ENCODE measurements at places on chromosomes 11 and 22.

DNA sequence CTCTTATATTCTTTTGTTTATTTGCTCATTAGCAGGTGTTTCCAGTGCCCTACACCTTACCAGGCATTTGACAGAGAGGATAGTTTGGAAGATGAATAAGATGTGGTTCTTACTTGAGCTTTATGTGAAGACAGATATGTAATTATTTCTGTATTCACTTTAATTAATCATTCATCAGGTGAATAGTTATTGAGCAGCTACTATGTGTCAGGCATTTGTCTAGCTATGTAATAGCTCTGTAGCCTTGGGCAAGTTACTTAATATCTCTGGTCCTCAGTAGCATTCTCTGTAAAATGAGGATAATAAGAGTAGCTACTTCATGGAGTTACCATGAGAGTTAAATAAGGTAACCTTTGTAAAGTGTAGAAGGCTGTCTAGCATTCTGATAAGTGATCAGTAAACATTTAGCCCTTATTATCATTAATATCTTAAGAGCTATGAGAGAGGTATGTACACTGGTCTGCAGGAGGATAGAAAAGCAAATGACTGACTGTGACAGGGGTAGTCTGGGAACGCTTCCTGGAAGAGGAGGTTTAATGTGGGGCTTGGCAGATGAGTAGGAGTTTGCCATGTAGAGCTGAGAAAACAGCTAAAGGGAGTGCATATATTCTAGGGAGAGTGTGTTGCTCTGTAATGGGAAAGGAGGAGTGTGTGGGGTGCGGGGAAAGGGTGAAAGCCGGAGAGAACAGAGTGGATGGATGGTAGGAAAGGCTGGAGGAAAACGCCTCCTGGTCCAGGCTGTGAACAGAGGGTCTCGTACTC, 56.1 kb downstream of the MICAL2 start:
- no peak for DNase-seq

DNA sequence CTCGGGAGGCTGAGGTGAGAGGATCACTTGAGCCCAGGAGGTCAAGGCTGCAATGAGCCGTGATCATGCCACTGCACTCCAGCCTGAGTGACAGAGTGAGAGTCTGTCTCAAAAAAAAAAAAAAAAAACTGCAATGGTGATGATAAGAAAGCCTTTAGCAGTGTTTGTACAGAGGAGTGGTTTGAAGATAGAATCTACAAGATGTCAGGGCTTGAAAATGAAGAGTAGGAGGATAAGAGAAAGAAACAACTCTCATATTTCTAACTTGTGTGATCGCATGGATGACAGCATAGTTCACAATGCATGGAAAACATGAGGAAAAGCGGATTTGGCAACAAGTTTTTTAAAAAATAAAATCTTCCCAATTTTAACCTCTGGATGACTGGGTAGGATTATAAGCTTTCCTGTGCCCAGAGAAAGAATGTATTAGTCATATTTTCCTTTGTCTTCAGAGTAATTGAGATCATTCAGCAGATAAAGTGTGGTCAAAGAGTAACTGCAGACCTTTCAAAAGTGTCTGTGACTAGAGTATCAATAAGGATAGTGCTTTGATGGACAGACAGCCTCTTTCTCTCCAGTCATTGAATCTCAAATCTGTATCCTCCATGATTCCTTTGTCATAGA, 328.1 kb downstream of the CASP12 start:
- DNase-seq, result no peak

DNA sequence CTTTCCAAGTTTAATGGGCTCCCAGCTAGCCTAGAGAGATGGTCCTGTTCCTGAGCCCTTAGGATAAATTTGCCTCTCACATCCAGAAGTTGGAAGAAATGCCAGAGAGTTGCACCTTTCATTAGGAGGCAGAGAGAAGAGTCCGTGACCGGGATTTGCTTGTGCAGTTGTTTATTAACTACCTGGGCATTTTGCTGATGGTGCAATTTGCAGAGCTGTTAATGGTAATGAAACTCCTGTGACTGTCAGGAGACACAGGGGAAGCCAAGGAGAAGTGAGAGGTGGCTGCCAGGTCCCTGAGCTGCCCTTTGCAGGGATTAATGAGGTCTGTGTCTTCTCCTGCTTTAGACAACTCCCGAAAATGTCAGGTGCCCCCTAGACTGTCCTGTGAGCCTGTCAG, 69.1 kb upstream of the B3GAT1 start:
- DNase-seq, result no peak

- DNase-seq, result no peak
These were observed 63.6 kb upstream of the EMID1 start for GRCh38 chr22:29142116-29142515.

GRCh38 chr11:8040921-8041285, 40.1 kb upstream of the TUB start:
- DNase-seq, result no peak

- DNase-seq, result no peak
These were observed 71.4 kb downstream of the GAB4 start for GRCh38 chr22:16936625-16937024.

- DNase-seq, result no peak
These were observed 45.9 kb upstream of the WEE1 start for GRCh38 chr11:9527481-9528135.

DNA sequence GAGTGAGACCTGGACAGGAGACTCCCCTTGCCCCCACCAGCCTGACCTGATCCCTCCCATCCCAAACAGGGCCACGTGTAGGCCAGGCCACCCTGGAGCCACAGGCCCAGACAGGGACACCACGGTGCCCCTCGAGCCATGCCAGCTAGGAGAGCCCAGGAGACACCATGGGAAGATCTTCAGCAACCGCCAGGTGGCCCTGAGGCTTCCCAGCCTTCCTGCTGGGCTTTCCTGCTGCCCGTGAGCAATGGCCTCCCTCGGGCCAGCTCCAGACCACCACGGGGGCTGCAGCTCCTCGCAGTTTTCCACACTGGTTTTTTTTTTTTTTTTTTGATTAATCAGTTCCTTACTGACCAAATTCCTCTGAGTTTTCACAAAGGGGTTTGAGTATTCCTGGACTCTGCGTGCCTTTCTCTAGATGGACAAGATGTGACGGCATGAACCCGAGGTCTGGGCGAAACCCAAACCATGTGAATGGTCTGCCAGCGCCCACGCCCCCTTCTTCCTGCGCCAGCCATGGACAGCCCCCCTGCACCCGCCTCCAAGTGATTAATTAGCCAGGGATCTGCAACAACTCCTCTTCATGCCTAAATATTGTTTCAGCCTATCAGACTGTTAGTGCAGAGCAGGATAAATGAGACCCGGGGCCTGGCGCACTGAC, 40.9 kb downstream of the TBX1 start:
- DNase-seq, result no peak

DNA sequence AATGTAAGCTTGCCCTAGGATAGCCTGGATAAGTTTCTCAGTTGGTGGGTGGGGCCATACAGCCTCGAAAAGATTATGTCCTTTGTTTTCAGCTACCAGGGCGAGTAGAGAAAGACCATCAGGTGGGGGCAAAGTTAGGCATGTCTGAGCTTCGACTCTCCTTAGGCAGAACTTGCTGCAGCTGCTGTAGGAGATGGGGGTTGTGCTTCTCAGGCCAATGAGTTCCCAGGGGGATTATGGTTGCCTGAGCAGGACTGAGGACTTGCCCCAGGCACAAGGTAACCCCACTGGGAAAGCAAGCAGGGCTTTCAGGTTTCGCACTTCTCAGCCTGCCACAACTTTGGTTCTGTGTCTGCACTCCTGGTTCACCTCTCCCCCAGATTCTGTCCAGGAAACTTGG, 173.4 kb upstream of the SESN3 start:
- DNase-seq, result no peak

GRCh38 chr11:128291007-128291406, 296.4 kb downstream of the ETS1 start:
- DNase-seq, result no peak

DNA sequence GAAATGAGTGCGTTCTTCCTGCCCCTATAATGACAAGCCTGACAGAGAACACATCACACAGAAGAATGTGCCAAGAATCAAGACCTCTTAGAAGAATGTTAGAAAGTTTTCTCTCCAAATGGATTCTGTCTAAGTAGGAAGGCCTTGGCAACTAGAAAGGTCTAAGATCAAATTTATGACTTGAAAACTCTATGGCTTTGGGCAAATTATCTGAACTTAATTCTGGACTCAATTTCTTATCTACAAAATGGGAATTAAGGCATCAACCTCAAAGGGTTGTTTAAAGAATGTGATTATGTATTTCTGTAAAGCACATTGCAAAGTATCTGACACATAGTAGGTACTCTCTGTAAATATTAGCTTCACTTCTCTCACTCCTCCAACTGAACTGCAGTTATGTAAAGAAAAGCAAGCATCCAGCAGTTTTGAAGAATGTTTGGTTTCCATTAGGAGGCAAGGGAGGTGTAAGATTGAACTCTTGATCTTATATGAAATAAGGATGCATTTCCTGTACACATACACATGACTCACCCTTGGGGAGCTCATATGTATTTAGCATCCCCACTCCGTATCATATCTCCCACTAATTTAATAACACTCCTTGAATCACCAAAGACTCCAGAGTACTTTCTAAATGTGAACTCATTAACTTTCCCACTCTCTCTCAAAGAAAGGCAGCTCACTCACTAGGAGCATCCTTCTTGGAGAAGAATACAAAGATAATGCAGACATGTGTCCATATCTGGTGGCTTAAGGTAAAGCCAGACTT, 77.6 kb downstream of the ETS1 start:
- no peak for DNase-seq

- DNase-seq, result no peak
These were observed 44.2 kb downstream of the CERK start for GRCh38 chr22:46693634-46694415.

- DNase-seq, result peak; percentile 89
These were observed 21.2 kb downstream of the PTPRJ start for GRCh38 chr11:48001438-48002021.

DNA sequence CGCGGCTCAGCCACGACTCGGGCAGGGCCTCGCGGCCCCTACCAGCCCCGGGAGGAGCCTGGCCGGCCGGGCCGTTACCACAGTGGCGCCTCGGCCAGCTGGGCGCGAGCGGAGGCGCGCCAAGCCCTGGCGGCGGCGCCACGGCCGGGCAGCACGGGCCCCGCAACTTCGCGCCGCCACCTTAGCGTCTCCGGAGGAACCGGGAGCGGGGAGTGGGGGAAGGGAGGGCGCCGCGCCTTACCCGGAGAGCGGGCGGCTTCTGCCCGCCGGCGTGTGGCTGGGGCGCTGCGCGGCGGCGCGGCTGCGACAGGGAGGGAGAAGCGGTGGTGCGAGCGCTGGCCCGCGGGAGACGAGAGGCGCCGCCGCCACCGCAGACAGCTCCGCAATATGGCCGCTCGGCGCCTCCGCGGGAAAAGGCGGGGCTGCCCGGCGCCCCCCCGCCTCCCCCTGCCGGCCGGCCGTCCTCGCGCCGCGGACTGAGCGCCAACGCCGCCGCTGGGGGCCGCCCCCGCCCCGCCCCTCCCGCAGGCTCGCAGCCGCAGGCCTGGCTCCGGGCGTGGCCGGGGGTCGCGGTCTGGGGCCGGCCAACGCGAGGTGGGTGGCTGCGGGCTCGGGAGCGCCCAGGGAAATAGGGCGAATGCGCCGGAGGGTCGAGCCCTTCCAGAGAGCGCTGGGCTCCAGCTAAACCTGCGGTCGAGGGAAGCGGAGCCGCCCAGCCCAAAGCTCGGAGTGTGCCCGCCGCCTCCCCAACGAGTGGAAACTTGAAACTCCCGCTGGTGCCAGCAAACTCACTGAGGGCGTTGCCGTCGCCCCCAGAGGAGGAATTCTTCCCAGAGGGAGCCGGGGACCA, at the start of gene RDX:
RDX (minus strand) TSS at position 389 of the 850 bp plus-strand sequence. CDS start 16,922 bp downstream, outside the sequence.
- DNase-seq, result peak; percentile 66

DNA sequence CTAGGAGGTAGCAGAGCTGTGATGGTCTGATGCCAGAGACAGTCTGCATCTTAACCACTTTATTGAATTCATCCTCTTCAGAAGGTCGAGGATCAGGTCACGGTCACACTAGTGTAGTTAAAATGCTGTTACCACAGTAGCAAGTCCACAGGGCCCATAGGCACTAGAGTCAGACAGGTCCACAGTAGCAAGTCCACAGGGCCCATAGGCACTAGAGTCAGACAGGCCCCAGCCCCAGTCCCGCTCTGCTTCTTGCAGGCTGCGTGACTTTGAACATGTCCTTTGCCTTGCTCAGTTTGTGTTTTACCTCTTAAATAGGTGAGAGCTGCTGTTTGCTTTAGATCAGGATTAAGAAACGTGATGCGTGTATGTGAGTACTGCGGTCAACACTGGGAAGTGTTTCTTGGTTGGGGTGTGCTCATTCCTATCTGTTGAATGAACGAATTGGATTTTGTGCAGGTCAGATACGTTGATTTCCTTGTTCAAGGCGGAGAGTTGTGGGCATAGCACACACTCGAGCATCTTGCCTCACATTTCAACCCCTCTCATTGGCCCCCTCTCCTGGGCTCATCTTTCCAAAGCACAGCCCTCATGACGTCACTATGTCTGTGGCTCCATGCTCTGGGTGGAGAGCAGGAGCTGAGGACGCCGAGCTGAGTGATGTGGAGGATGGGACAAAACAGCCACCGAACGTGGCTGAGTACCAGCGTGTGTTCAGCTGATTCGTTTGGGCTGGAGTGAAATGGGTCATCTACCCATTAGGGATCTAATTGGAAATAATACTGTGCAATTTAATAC, 191.7 kb downstream of the TBC1D22A start:
- DNase-seq, result no peak

- no peak for DNase-seq
These were observed 15.9 kb downstream of the CHID1 start for GRCh38 chr11:894575-895201.

- no peak for DNase-seq
These were observed at the start of gene STK33 for GRCh38 chr11:8593935-8594909. Gene STK33 (minus strand): TSS chr11:8594228. CDS start chr11:8474905, 119,323 bp downstream.

- no peak for DNase-seq
These were observed 106.0 kb downstream of the EFCAB6 start for GRCh38 chr22:43706151-43706550.

DNA sequence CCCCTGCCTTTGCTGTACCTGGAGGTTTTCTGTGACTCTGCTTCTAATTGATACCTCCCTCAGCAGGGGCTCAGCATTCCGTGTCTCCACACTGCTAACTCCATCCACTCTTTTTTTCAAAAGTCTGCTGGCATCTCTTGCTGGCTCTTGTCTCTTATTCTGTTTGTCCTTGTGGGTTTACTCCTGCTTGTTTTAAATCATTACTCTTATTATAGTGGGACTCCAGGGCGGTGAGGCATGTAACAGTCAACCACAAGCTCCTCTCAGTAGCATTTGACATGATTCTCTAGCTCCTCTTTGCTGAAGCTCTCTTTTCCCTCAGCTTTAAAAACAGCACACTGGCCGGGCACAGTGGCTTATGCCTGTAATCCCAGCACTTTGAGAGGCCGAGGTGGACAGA, 260.2 kb upstream of the NARS2 start:
- DNase-seq, result no peak

DNA sequence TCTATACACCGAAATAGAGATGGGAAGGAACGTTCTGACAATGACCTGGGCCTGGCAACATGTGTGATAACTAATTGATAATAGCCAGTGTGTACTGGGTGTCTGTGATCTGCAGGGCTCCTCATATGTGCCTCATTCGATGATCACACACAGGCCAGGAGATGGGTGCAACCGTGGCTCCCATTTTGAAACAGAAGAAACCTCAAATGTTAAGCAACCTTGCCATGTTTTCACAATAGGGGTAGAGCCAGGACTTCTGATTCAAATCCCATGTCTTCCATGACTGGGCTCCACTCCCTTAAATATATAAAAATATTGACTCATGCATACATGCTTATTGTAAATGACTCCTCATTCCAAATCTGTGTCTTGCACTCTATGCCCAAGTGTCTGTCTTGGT, 11.1 kb downstream of the APOL3 start:
- DNase-seq, result no peak

- no peak for DNase-seq
These were observed 88.5 kb downstream of the TENM4 start for GRCh38 chr11:79352349-79352703.

Data from CD4-positive, alpha-beta T cell treated with Interleukin-6 for 4 hours (primary cell).